ENCODE measurements at places on chromosomes 2 and 18.

GRCh38 chr2:55092439-55092838 lies 42.2 kb upstream of the RTN4 start:
- DNase-seq = no peak

DNA sequence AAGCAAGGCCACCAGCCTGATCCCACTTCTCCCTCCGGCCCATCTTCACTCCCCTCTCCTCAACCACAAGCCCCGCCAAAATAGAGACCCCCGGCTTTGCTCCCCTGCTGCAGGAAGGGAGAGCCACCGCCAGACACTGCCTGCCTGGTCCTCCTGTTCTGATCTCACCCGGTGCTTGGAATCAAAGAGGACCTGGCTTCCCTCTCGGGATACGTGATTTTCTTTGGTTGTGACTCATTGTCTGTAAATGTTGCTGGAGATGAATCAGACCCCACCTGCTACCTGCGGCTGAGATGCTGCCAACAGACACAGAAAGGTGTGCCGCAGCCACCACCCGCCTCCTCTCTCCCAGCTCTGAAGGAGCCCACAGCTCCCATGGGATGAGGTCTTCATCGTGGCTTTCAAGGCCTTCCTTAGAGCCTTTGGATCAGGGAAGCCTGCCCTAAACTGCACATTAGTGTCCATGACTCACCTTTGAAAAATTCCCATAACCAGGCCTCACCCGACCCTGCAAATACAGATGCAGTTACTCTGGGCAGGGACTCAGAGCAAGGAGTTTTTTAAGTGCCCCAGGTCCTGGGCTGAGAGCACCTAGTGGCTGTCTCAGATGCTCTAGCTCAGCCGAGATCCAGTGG lies 79.4 kb upstream of the ZNF532 start:
- DNase-seq = no peak

DNA sequence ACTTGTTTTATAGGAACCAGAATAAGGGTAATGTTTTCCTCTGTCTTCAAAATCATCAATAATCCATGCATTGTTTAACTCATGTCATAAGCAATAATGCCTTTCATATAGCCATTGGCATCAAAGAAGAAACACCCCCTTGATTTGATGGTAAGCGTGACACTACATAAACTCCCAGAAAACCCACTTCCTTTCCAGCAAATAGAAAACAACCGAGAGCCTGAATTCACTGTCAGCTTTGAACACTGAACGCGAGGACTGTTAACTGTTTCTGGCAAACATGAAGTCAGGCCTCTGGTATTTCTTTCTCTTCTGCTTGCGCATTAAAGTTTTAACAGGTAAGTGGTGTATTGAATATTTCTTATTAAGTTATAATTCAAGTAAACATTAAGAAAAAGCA lies at the start of gene ICOS:
TSS of gene ICOS (plus strand) at position 229 of the 400 bp plus-strand sequence. CDS start at position 281, 52 bp downstream.
- no peak for DNase-seq

GRCh38 chr2:53512071-53512826 lies 255.4 kb upstream of the CHAC2 start:
- DNase-seq = no peak

DNA sequence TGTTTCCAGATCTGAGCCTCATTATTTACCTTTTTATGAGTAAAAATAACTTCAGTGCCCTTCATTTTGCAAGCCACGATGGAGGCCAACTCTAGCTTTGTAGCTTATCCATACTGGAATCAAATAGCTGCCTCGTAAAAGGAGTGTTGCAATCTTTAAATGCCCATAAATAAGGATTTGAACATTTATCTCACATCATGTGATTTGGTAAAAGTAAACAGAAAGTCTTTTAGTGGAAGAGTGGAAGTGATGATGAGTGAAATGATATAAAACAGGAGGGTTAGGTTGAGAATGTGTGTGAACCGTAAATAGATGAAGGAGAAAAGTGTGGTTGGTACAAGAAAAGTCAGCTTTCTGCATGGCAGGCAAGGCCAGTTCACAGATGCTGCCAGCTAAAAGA lies 348.9 kb downstream of the OSR1 start:
- DNase-seq = no peak

DNA sequence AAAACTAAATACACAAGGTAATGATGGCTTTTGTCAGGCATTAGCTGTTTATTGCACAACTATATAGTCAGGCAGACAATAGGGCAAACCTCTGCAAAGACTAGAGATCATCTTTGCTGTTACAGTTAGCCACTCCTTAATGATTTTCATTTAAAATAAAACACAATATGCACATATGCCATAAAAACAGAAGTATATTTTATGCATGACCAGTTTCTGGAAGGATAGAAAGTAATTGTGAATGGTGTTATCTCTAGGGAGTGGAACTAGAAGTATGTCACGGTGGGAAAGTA lies 102.0 kb downstream of the CHN1 start:
- no peak for DNase-seq

DNA sequence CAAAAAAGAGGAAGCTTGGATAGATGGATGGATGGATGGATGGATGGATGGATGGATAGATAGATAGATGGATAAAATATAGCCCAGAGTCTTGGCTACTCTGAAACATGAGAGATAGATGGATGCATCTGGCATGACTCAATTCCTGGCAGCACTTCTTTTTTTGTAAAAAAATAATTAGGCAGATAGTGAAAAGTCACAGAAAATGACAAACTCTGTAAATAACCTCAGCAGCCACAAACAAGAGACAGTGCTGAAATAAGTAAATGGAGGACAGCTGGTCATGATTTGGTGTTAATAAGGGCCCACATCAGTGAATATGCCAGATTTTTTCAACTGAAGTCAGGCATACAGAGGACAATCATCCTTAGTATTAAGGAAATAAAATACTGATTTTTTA lies 585.0 kb upstream of the GCFC2 start:
- no peak for DNase-seq

- no peak for DNase-seq
Observed at GRCh38 chr2:153971855-153972254, 100.1 kb downstream of the GALNT13 start.

DNA sequence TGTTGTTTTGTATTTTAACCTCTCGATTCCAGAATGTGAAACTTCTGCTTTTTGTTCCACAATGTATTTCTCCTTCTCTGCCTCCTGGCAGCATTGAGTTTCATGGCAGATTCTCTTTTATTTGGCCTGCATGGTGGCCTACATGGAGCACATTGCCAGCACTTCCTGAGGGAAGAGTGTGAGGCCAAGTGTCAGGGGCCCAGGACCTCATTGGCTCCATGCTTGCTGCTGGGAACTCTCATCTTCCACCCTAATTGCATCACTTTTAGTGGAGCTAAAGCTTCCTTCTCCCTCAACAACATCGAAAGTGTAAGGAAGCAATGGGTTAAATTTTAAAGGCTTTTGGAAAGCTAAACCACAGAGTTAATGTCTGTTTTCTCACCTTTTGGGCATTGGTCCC lies 9.5 kb downstream of the TRIB2 start:
- no peak for DNase-seq

- no peak for DNase-seq
Observed at GRCh38 chr2:216160786-216161185, 51.6 kb downstream of the XRCC5 start.

DNA sequence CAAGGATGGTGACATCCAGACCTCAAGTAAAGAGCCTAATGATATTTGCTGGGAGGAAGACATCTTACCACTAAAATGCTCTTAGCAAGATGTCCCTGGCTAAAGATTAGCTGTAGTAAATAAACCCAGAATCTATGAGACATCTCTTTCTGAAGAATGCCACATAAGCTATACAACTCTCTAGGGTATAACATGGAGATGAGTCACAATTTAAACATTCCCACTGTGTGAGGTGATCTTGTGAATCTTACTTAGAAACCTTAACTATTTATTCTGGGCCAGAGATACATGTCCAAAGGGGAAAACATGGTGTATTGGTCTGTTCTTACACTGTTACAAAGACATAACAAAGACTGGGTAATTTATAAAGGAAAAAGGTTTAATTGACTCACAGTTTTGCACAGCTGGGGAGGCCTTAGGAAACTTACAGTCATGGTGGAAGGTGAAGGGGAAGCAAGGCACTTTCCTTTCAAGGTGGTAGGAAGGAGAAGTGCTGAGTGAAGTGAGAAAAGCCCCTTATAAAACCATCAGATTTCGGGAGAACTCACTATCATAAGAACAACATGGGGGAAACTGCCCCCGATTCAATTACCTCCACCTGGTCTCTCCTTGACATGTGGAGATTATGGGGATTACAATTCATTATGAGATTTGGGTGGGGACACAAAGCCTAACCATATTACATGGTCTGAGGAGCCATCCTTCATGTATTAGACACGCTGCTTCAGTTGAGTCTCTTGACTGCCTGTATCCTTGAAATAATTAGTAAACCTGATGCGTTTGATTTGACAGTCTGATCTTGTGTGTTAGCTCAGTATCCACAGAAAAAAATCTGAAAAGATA lies 17.1 kb downstream of the KRCC1 start:
- DNase-seq = no peak

GRCh38 chr2:239949075-239949474 lies 76.1 kb downstream of the NDUFA10 start:
- no peak for DNase-seq

GRCh38 chr18:34031810-34032209 lies 192.9 kb downstream of the NOL4 start:
- DNase-seq = no peak

DNA sequence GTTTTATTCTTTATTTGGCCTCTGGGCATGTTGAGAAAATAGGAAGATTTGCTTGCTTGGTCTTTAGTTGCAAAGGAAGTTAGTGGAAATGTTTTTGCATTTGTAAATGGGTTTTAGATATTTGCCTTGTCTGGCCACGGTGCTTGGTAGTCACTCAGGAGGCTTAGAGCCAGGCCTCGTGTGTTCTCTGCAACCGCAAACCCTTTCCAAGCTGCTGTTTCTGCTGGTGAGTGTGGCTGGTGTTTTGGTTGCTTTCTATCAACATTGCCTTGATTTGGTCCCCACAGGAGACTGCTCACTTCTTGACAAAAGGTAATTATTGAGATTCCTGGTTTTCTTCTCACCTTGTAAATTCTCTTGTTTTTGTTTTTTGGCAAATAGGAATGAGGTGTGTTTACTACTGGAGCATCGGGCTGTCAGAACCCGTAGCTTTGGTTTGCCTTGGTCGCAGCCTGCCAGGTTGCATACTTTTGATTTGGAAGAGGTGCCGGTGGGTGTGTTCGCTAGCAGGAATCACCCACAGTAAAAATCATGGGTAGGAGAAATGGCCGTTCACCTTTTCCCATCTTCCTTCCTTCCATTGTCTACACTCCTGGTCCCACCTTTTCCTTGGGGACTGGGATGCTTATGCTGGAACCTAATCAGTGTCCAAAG lies 15.8 kb downstream of the ASAP2 start:
- DNase-seq = no peak

- no peak for DNase-seq
Observed at GRCh38 chr18:46716827-46717226, 40.0 kb downstream of the ST8SIA5 start.

- no peak for DNase-seq
Observed at GRCh38 chr2:107062599-107063220, 176.7 kb upstream of the ST6GAL2 start.

- DNase-seq = no peak
Observed at GRCh38 chr2:121547646-121548045, 17.0 kb downstream of the RNU4ATAC start.

DNA sequence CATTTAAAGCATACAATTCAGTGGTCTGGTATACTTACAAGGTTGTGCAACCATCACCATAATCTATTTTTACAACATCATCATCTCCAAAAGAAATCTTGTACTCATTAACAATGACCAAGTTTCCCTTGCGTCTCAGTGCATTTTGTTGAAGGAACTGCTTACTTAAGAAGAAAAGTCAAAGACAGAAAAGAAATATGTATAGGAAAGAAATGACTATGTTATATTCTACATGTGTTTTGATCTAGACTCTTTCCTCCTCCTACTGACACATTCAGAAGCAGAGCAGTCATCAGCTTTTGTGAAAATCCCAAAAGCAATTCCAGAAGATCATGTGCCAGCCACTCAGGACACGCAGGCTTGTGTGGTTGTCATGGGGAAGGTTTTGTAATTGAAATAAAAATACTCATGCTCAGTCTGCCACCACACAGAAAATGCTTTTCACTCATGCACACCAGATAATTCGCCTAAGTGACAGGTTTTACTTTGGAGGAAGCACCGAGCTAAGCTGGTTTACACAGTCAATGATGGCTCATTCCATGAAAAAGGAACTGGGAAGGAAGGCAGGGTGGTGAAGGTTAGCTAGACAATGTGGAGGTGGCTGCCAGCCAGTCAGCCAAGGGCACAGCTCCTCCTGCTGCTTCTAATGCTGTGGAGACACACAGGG lies 158.5 kb upstream of the REV1 start:
- no peak for DNase-seq

DNA sequence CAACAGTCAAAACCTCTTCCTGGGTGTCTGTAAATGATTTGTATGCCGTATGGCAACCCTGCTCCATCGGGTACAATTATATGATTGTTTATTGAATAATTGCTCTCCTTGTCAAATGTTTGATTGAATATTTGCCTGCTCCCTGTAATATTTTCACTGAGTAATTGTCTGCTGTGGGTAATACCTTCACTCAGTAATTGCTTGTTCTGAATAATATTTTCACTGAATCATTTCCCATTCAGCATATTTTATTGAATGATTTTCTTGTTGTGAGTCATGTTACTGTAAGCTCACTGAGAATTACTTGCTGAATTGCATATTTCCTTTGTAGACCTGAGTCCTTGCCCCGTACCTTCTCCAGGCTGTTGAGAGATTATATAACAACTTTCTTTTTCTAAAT lies 535.2 kb downstream of the METTL4 start:
- DNase-seq = no peak

DNA sequence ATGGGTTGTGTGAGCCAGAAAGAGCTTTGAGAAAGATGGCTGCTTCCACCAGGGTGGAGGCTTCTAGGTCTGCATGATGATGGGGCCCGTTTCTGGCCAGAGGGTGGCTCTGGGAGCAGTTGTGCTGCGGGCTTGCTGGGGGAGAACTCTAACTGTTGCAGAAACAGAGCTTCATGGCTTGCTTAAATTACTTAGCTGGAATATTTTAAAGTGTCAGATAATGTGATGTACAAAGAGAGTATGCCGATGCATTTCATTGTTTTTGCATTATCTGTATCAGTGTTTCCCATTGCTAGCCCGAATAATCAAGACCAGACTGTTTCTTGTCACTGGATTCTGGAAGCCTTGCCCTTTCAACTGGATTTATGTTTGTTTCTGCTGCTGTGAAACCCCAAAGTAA lies 6.3 kb upstream of the DRC1 start:
- no peak for DNase-seq

GRCh38 chr18:61719671-61720070 lies 173.1 kb downstream of the RNF152 start:
- no peak for DNase-seq

GRCh38 chr2:26885651-26886329 lies 37.9 kb downstream of the DPYSL5 start:
- no peak for DNase-seq

DNA sequence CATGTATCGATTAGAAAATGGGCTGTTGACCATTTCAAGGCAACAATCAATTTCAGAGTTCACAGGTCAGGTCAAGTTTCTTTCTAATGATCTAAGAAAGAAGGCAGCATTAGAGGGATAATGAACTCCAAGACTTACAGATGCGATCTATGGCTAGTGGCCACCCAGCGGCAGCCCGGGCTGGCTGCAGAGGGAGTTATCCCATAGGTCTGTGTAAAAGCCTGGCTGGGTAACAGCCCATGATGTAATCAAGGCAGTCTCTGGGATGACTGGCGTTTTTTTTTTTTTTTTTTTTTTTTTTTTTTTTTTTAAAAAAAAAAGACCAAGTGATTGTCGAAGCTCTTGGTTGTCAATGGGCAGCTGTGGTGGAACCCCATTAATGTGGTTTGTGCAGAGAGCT lies 171.1 kb upstream of the SKOR2 start:
- no peak for DNase-seq

- no peak for DNase-seq
Observed at GRCh38 chr2:158013891-158014290, 87.8 kb upstream of the UPP2 start.

- DNase-seq = no peak
Observed at GRCh38 chr18:48459465-48459864, 50.3 kb upstream of the ZBTB7C start.

Data from CD8-positive, alpha-beta memory T cell (primary cell).